ENCODE measurements at places on chromosomes 2 and 18. TPM values are rescaled to one million over a fixed set of nuclear protein-coding genes. Genes with fewer than 3 reads are reported as not detected.

TGFA gene
- polyA plus RNA-seq, result 37.1 TPM

ARHGEF33 gene
- 0.34 TPM for polyA plus RNA-seq

CRYBA2 gene
- polyA plus RNA-seq, result not detected

ACAA2 gene
- polyA plus RNA-seq, result 15.3 TPM

TEKT4 gene
- not detected for polyA plus RNA-seq

HOXD1 gene
- 0.04 TPM for polyA plus RNA-seq

NR4A2 gene
- polyA plus RNA-seq, result 0.30 TPM

CGREF1 gene
- polyA plus RNA-seq, result 0.74 TPM

PDE1A gene
- not detected for polyA plus RNA-seq

ERMN gene
- polyA plus RNA-seq, result not detected

VWC2L gene
- not detected for polyA plus RNA-seq

ALPI gene
- polyA plus RNA-seq, result not detected

TTC39C gene
- polyA plus RNA-seq, result 13.3 TPM

MGAT4A gene
- 0.17 TPM for polyA plus RNA-seq

PTPRN gene
- not detected for polyA plus RNA-seq

SPTBN1 gene
- 30.1 TPM for polyA plus RNA-seq

SGPP2 gene
- 0.03 TPM for polyA plus RNA-seq

HOXD13 gene
- not detected for polyA plus RNA-seq

ADD2 gene
- polyA plus RNA-seq, result 0.87 TPM

DTNA gene
- polyA plus RNA-seq, result 0.19 TPM

ATP6V1C2 gene
- polyA plus RNA-seq, result 0.13 TPM

EFEMP1 gene
- polyA plus RNA-seq, result 62.6 TPM

LIMS2 gene
- polyA plus RNA-seq, result 0.30 TPM

GNLY gene
- polyA plus RNA-seq, result not detected

GPD2 gene
- 11.6 TPM for polyA plus RNA-seq

PTPRM gene
- polyA plus RNA-seq, result 6.2 TPM

OSBPL6 gene
- 4.6 TPM for polyA plus RNA-seq

RIT2 gene
- polyA plus RNA-seq, result not detected

FLACC1 gene
- polyA plus RNA-seq, result 0.04 TPM

DSG1 gene
- 0.07 TPM for polyA plus RNA-seq

CFAP210 gene
- 0.18 TPM for polyA plus RNA-seq

RBFA gene
- polyA plus RNA-seq, result 35.5 TPM

ALPP gene
- not detected for polyA plus RNA-seq

TGFBRAP1 gene
- 5.8 TPM for polyA plus RNA-seq

RAD51AP2 gene
- not detected for polyA plus RNA-seq

BABAM2 gene
- polyA plus RNA-seq, result 26.9 TPM

NTSR2 gene
- not detected for polyA plus RNA-seq

CYS1 gene
- polyA plus RNA-seq, result 0.14 TPM

TOGARAM2 gene
- 0.10 TPM for polyA plus RNA-seq

CBLN2 gene
- not detected for polyA plus RNA-seq

SLC8A1 gene
- 0.64 TPM for polyA plus RNA-seq

RSAD2 gene
- 1.9 TPM for polyA plus RNA-seq

IL1B gene
- polyA plus RNA-seq, result 88.5 TPM
